ENCODE measurements at places on chromosomes 12 and 14. TPM values are rescaled to one million over a fixed set of nuclear protein-coding genes. Genes with fewer than 3 reads are reported as not detected.

IFI27 gene
- total RNA-seq = 16.4 TPM

ABCD2 gene
- total RNA-seq = 0.09 TPM

TNFAIP2 gene
- total RNA-seq = 114 TPM

TESPA1 gene
- total RNA-seq = not detected

KRT81 gene
- 0.28 TPM for total RNA-seq

CMKLR1 gene
- total RNA-seq = 0.14 TPM

ITGA5 gene
- 183 TPM for total RNA-seq

LMNTD1 gene
- total RNA-seq = 0.37 TPM

SLC7A7 gene
- total RNA-seq = 4.1 TPM

ACSS3 gene
- 22.3 TPM for total RNA-seq

TAS2R7 gene
- total RNA-seq = not detected

RNU4-1 gene
- under 0.01 TPM for total RNA-seq

PTCSC3 gene
- total RNA-seq = not detected

RERGL gene
- not detected for total RNA-seq

GARIN6 gene
- not detected for total RNA-seq

A2M gene
- 12.1 TPM for total RNA-seq

ASPG gene
- not detected for total RNA-seq

PROX2 gene
- total RNA-seq = not detected

CDCA3 gene
- total RNA-seq = 2.0 TPM

RAB5B gene
- 34.4 TPM for total RNA-seq

RAD9B gene
- total RNA-seq = 0.46 TPM

PRICKLE1 gene
- total RNA-seq = 4.3 TPM

KRT79 gene
- total RNA-seq = not detected

CCDC38 gene
- total RNA-seq = not detected

PLA2G1B gene
- not detected for total RNA-seq

POTEG gene
- not detected for total RNA-seq

PRKD1 gene
- total RNA-seq = 12.4 TPM

KRT78 gene
- total RNA-seq = not detected

GXYLT1 gene
- total RNA-seq = 8.3 TPM

TAS2R13 gene
- total RNA-seq = 0.85 TPM

PTGDR gene
- total RNA-seq = under 0.01 TPM

DUSP16 gene
- 5.0 TPM for total RNA-seq

ZC2HC1C gene
- 1.1 TPM for total RNA-seq

TAS2R43 gene
- 1.3 TPM for total RNA-seq

AJUBA gene
- total RNA-seq = 47.3 TPM

LPAR5 gene
- total RNA-seq = not detected

MLF2 gene
- 115 TPM for total RNA-seq

MYH7 gene
- not detected for total RNA-seq

PTPN6 gene
- under 0.01 TPM for total RNA-seq

TAS2R9 gene
- not detected for total RNA-seq

ADSS1 gene
- total RNA-seq = 5.3 TPM

AICDA gene
- not detected for total RNA-seq

AVPR1A gene
- under 0.01 TPM for total RNA-seq

SIX6 gene
- not detected for total RNA-seq

MMP14 gene
- total RNA-seq = 348 TPM

LYZ gene
- 0.09 TPM for total RNA-seq

TMEM119 gene
- total RNA-seq = 62.7 TPM

RASSF9 gene
- 0.85 TPM for total RNA-seq

COL2A1 gene
- total RNA-seq = not detected
